ENCODE measurements at places on chromosomes 13 and 19. TPM values are rescaled to one million over a fixed set of nuclear protein-coding genes. Genes with fewer than 3 reads are reported as not detected.

Gene KCTD15
- total RNA-seq, result 10.3 TPM

Gene KIR3DL2
- 0.84 TPM for total RNA-seq

Gene ZNF709
- total RNA-seq, result 3.0 TPM

Gene FXYD3
- not detected for total RNA-seq

Gene ZNF253
- 6.6 TPM for total RNA-seq

Gene CDADC1
- 4.6 TPM for total RNA-seq

Gene CYP2A6
- not detected for total RNA-seq

Gene CHAF1A
- 12.2 TPM for total RNA-seq

Gene ZNF835
- total RNA-seq, result 0.42 TPM

Gene THSD8
- not detected for total RNA-seq

Gene PALM
- not detected for total RNA-seq

Gene CABP5
- 4.0 TPM for total RNA-seq

Gene CFAP97D2
- 0.94 TPM for total RNA-seq

Gene ZIM2
- not detected for total RNA-seq

Gene RRAS
- total RNA-seq, result 8.7 TPM

Gene PRR19
- total RNA-seq, result not detected

Gene PRTN3
- total RNA-seq, result 0.31 TPM

Gene SMIM17
- total RNA-seq, result not detected

Gene SPRED3
- total RNA-seq, result 0.10 TPM

Gene S1PR5
- 36.9 TPM for total RNA-seq

Gene C19orf38
- total RNA-seq, result 71.8 TPM

Gene NLRP9
- not detected for total RNA-seq

Gene TEX26
- total RNA-seq, result not detected

Gene FAM83E
- total RNA-seq, result 0.73 TPM

Gene CYP4F12
- total RNA-seq, result 0.42 TPM

Gene ZNF154
- 5.5 TPM for total RNA-seq

Gene TEKTIP1
- 0.84 TPM for total RNA-seq

Gene PLK5
- total RNA-seq, result not detected

Gene S1PR2
- 5.6 TPM for total RNA-seq

Gene NUP58
- 80.7 TPM for total RNA-seq

Gene FCER2
- total RNA-seq, result 25.4 TPM

Gene ODAD3
- total RNA-seq, result not detected

Gene ZNF616
- 1.2 TPM for total RNA-seq

Gene LYPD5
- total RNA-seq, result not detected

Gene ZNF850
- 1.4 TPM for total RNA-seq

Gene MICOS13
- 8.5 TPM for total RNA-seq

Gene SIGLEC7
- total RNA-seq, result 6.0 TPM

Gene ZNF549
- total RNA-seq, result 8.1 TPM

Gene FBXL3
- total RNA-seq, result 149 TPM

Gene SLITRK1
- total RNA-seq, result not detected

Gene ZNF625
- 1.7 TPM for total RNA-seq

Gene BCAM
- total RNA-seq, result not detected

Gene ADGRE3
- 0.63 TPM for total RNA-seq

Gene SWSAP1
- 0.94 TPM for total RNA-seq

Gene MFSD12
- 37.8 TPM for total RNA-seq

Gene TMEM272
- total RNA-seq, result 1.0 TPM

Gene KL
- 0.10 TPM for total RNA-seq

Gene YJEFN3
- 0.10 TPM for total RNA-seq

Gene PSPN
- total RNA-seq, result 1.0 TPM

Gene LGALS14
- 0.31 TPM for total RNA-seq

Gene ZNF302
- total RNA-seq, result 7.7 TPM

Gene PCDH17
- total RNA-seq, result under 0.01 TPM

Gene MAMSTR
- 0.10 TPM for total RNA-seq

Gene CD79A
- total RNA-seq, result 47.3 TPM

Data from mononuclear cell (primary cell).